ENCODE measurements at places on chromosomes 7 and 10. TPM values are rescaled to one million over a fixed set of nuclear protein-coding genes. Genes with fewer than 3 reads are reported as not detected.

DNA sequence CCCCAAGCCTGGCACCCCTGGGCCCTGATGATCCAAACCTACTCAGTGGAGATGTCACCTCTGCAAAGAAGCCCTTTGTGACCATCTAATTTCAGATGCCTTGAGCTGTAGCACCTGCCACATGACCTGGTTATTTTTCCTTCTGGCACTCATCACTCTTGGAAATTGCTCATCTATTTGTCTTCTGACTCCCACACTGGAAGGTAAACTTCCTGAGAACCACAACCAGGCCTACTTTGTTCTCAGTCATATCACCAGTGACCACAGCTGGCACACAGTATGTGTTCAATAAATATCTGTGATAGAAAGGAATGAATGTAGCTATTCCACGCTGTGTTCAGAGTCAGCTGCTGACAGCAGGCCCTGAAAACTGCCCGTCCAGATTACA is 97.1 kb downstream of the SH3PXD2A start:
- no peak for DNase-seq

DNA sequence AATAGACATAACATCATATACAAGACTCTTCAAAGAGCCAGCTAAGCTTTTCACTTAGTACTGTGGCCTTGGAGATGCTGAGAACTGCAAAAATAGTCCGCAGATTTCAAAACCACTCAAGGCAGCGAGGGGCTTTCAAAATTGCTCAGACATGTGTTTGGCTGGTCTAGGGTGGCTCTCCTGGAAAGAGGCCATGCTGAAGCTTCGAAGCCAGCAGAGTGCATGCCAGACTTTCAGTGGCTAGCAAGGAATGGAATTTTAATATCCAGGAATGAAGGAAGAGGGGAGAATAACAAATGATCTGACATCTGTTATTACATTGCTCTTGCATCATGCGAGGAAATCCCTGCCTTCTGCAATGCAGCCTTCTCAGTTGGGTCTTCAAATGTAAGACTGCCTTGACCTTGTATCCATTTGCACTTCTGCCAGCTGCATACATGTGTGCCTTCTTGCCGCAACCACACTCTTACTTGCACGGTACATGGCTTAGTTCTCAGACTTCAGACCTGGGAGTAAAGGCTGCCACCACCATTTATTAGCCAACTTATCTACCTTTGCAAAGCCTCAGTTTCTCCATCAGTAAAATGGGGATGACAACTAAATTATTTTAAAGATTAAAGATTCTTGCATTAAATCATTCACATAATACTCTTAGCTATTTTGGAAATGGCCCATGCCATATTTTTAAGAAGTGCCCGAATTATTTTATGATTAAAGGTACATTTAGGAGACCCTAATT is 55.9 kb downstream of the ITIH5 start:
- no peak for DNase-seq

DNA sequence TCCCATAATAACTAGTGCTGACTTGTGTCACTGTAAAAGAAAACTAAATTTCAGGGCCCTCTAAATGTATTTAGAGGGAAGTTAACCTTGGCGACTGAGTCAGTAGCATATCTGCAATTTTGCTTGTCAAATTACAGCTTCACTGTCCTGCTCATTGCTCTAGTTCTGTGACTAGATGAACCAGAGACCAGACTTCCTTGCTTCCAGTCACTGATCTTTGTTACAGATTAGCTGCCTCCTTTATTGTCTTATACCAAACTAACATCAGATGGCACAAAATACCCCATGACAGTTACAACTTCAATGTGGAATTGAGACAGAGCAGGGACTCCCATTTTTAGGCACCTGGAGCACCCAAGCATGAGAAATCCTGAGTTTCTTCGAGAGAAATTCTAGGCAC is 79.9 kb upstream of the POM121L12 start:
- no peak for DNase-seq

DNA sequence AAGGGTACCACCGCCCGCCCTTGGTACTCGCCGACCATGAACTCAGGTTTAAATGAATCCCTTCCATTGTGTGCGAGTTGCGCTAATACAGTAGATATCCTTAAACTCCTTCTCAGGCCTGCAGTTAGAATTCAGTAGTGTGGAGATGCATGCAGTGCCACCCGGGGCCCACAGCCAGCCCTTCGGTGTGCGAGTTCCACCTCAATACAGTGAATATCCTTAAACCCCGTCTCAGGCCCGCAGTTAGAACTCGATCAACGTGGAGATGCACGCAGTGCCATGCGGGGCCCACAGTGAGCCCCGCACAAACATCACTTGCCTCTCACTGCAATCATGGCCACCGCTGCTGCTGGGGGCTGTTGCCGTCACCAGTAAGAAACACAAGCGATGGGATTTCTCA is 261.9 kb downstream of the MAD1L1 start:
- peak; percentile 14 for DNase-seq

GRCh38 chr7:468681-469562 is 50.7 kb downstream of the PDGFA start:
- peak; percentile 64 for DNase-seq

DNA sequence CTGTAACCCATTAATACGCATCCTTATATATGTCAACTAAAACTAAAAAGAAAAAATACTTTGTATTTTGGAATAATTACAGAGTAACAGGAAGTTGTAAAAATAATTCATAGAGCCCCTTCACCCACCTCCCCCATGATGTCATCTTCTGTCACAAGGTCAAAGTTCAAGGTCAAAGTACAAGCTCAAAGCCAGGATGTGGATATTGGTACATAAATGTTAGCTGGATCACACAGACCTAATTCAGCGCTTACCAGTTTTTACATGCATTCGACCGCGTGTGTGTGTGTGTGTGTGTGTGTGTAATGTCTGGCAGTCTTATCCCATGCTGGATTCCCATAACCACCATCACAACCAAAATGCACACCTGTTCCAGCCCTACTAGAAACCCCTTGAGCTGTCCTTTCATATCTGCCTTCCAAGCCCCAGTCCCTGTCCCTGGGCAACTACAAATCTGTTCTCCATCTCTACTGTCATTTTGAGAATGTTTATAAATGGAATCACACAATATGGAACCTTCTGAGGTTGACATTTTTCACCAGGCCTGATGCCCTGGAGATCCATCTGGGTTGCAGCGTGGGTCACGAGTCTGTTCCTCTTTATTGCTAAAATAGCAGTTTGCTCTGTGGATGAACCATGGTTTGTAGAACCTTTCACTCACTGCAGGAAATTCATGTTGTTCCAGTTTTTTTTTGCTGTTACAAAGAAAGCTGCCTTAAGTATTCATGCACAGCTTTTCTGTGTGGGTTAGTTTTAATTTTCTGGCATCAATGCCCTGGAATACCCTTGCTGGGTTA is 153.6 kb upstream of the PITRM1 start:
- no peak for DNase-seq

DNA sequence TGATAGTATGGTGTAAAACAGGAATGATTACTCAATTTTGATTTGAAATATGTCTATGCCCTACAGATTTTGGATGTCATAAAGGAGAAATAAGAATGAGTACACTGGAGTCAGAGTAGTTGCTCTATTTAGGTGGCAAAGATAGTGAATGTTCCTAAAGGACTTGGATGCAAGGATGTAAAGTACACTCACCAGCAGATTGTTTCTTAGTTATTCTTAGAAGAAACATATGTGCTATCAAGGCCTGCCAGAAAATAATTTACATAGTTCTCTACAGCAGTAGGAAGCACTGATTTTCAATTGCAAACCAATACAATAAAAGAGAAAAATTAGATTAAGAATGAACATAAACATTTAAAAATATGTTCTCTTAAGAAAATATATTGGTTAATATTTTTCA is 259.4 kb downstream of the PPP1R3A start:
- DNase-seq = no peak

GRCh38 chr7:113421696-113422330 is 303.5 kb upstream of the SMIM30 start:
- peak; percentile 80 for DNase-seq

GRCh38 chr10:89042562-89042961 is 52.0 kb downstream of the FAS start:
- no peak for DNase-seq

- no peak for DNase-seq
Observed at GRCh38 chr10:124356701-124357560, 61.8 kb downstream of the OAT start.

DNA sequence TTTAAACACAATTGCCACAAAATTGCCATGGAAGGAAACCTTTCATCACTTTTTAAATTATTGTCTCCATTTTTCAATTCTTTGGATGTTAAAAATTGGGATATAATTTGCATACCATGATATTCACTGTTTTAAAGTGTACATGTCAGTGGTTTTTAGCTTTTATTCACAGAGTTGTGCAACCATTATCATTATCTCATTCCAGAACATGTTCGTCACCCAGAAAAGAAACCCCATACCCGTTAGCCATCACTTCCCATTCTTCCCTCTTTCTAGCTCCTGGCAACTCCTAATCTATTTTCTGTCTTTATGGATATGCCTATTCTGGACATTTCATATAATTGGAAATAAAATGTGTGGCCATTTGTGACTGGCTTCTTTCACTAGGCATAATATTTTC is 260.3 kb upstream of the FERD3L start:
- DNase-seq = no peak

- DNase-seq = no peak
Observed at GRCh38 chr7:10740805-10741204, 232.9 kb upstream of the PHF14 start.

DNA sequence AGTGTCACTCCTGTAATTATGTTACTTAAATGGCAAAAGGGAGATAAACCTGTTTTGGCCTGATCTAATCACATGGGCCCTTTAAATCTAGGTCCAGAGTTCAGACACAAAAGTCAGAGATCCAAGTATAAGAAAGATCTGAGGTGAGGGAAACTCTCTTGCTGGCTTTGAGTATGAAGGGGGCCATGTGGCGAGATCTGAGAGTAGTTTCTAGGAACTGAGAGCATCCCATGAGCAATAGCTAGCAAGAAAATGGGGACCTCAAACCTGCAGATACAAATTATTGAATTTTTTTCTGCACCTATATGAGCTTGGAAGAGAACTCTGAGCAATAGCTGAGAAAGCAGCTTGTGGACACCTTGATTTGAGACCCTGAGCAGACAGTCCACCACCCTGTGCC is 27.6 kb downstream of the ANKRD7 start:
- DNase-seq = no peak

DNA sequence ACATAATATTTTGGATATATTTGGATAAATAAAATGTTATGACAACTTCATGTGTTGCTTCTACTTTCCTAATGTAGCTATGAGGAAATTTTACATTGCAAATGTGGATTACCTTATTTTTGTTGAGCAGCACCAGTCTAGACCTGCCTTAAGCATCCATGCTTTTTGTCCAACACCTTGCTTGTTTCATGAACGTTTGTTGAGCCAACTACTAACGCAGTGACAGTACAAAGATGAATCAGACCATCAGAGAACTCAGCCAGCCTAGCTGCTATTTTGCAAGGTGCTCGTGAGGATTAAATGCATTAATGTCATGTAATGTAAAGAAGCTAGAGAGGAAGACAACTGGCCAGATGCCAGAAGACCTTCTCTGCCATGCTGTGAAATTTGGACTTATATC is 1.1 kb upstream of the ZC3HAV1L start:
- no peak for DNase-seq

DNA sequence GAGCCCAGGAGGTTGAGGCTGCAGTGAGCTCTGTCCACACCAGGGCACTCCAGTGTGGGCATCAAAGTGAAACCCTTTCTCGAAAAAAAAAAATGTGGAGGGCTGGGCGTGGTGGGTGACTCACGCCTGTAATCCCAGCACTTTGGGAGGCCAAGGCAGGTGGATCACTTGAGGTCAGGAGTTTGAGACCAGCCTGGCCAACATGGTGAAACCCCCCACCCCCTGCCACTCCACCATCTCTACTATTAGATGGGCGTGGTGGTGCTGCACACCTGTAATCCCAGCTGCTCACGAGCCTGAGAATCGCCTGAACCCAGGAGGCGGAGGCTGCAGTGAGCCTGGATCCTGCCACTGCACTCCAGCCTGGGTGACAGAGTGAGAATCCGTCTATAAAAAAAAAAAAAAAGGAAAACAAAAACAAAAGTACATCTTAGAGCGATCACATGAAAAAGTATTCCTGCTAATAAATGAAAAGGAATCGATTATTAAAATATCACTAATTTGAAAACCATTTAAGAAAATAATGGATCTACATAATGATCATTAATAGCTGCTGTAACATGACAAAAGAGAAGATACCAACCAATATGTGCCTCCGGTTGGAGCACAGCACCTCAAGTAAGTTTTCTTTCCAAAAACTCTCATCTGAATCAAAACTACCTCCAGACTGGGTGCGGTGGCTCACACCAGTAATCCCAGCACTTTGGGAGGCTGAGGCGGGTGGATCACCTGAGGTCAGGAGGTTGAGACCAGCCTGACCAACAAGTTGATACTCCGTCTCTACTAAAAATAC is 4.9 kb downstream of the HNRNPF start:
- no peak for DNase-seq

GRCh38 chr10:78664929-78665553 is 403.7 kb upstream of the ZMIZ1 start:
- DNase-seq = no peak

Gene SP4
- total RNA-seq = 7.6 TPM

Gene NEUROG3
- total RNA-seq = not detected

Gene ZNF239
- 3.4 TPM for total RNA-seq

Gene COBL
- total RNA-seq = 0.75 TPM

Gene ADAM22
- 8.4 TPM for total RNA-seq

Gene MYOF
- total RNA-seq = 226 TPM

Gene TBX20
- total RNA-seq = not detected

Gene CABCOCO1
- not detected for total RNA-seq

Gene POU6F2
- 1.9 TPM for total RNA-seq

Gene XRCC2
- 0.19 TPM for total RNA-seq

Gene FGL2
- total RNA-seq = 246 TPM

Gene EMX2
- 1.5 TPM for total RNA-seq

Gene KIF5B
- 191 TPM for total RNA-seq
